Lung (tissue), 17 donors: ENCODE measurements at places on chromosomes 12 and 14.

DNA sequence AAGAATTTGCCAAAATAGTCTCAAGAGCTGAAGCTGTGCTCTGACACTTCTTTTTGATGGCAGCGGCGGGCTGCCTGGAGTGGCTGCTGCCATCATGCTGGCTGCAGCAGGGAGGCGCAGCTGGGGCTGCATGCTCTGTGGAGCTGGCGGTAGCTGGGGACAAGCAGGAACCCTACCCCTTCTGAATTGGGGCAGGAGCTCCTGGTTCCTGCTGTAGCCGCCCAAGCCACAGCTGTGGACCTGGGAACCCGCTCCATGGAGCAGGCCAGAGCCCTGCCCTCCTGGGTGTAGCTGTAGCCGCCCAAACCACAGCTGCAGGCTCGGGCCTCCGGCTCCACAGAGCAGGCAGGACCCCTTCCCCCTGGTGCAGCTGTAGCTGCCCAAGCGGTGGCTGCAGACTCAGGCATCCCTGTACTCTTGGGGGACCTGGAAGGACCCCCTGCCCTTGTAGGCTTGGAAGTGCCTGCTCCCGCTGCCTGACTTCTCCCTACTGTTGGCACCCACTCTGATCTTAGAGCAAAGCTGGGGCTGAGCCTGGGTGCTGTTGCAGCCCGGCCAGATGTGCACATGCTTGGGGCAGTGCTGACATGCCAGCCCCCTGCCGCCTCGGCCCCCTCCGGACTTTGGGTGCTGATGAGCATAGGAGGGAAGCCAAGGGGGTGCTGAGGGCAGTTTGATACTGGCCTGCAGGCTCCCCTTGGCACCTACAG is 33.3 kb downstream of the APAF1 start:
- no peak for DNase-seq
- no peaks in the 10 kb centered on the region for H3K4me1 ChIP-seq
- H3K4me3 ChIP-seq = no peak overlapping the region
- H3K36me3 ChIP-seq = peaks cover 39% of the 10 kb centered on the region
- H3K27me3 ChIP-seq = no peaks in the 10 kb centered on the region
- no peak overlapping the region for H3K27ac ChIP-seq

GRCh38 chr14:103520269-103520656 is 2.4 kb downstream of the CKB start:
- no peak overlapping the region for H3K4me3 ChIP-seq
- H3K27me3 ChIP-seq = no peaks in the 10 kb centered on the region
- no peak for DNase-seq
- H3K27ac ChIP-seq = peak overlapping the region; percentile 80
- H3K36me3 ChIP-seq = no peaks in the 10 kb centered on the region
- H3K4me1 ChIP-seq = peaks cover 3% of the 10 kb centered on the region

DNA sequence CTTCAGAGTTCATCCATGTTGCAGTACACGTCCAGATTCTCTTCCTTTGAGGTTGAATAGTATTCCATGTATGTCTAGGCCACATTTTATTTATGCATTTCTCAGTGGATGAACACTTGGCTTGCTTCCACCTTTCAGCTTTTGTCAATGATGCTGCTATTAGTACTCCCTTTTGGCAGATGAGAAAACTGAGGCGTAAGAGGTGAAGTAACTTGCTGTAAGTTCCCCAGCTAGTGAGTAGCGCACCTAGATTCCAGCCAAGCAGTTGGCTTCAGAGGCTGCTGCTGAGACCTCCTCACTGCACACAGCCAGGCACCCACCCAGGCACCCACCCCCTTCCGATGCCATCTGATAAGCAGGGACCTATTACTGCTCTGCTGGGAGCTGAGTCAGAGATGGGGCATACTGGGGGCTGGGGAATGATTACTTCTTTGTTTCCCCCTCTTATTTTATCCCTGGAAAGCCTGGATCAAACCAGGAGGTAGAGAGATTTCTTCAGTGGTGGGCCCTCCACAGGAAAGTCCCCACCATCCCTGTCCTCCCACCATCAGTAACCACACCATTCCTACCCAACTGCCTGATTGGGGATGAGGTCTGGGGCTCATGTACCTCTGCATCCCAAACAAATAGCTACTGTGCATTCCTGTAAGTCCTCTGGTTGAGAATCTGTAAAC is 234.6 kb downstream of the PCNX1 start:
- H3K4me3 ChIP-seq = no peak overlapping the region
- H3K27me3 ChIP-seq = no peaks in the 10 kb centered on the region
- DNase-seq = no peak
- no peak overlapping the region for H3K27ac ChIP-seq
- no peaks in the 10 kb centered on the region for H3K4me1 ChIP-seq

DNA sequence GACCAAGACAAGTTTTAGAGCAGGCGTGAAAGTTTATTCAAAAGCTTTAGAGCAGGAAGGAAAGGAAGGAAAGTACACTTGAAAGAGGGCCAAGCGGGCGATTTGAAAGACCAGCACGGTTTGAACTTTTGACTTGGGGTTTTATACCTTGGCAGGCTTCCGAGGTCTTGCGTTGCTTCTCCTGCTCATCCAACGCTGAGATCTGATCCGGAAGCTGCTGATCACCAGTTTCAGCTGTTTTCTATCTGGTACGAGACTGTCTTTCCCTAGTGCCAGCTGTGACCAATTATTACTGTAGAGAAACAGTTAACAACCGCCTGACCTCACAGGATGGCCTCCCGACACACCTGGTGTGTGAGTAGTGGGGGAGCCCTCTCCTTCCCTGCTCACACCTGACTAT is 20.6 kb upstream of the SNRPF start:
- no peak overlapping the region for H3K4me3 ChIP-seq
- no peaks in the 10 kb centered on the region for H3K27me3 ChIP-seq
- H3K4me1 ChIP-seq = peaks cover 20% of the 10 kb centered on the region
- peak overlapping the region; percentile 73 for H3K27ac ChIP-seq

GRCh38 chr14:24311837-24312615 is 724 bp downstream of the LTB4R start:
- H3K27me3 ChIP-seq = no peaks in the 10 kb centered on the region
- H3K4me1 ChIP-seq = peaks cover 26% of the 10 kb centered on the region
- peaks cover 6% of the 10 kb centered on the region for H3K36me3 ChIP-seq
- H3K27ac ChIP-seq = peak overlapping the region; percentile 92

DNA sequence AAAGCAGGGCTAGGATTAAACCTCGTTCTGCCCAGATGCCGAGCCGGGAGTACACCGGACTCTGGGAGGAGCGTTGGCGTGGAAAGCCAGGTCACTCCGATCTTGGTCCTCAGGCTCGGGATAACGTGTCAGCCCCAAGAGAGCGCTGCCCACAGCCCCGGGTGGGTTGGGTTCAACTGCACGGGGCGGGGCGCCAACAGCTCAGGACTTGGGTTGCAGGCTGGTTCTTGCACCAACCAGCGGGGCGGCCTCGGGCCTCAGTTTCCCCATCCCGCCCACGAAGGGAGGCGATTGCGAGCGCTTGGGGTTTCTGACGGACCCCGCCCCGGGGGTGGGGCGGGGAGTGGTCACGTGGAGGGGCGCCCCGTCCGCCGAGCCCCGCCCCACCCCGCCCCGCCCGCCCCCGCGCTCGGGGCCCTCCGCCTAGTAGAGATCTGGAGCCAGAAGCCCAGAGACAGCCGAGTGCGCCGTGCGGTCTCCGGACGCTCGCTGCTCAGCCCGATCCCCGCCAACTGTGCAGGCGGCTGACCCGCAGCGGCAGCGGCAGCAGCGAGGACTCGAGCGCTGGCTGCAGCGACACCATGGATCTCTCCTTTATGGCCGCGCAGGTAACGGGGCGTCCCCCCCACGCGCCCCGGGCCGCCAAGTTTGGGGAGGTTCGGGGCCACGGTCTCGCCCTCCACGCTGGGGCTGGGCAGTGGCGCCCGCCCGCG is at the start of gene C14orf132:
Gene C14orf132, plus strand, starts transcription at position 443 of the 713 bp plus-strand sequence. Its CDS starts 139 bp downstream, at position 582.
- H3K27me3 ChIP-seq = no peaks in the 10 kb centered on the region
- H3K4me3 ChIP-seq = peak within 1 kb of the TSS; percentile 59
- H3K27ac ChIP-seq = peak within 1 kb of the TSS; percentile 74
- no peaks in the 10 kb centered on the region for H3K36me3 ChIP-seq
- peak; percentile 87 for DNase-seq
